A673 (cell line): ENCODE measurements at places on chromosomes 2 and 18. TPM values are rescaled to one million over a fixed set of nuclear protein-coding genes. Genes with fewer than 3 reads are reported as not detected.
A peak's percentile ranks its signal among the peaks of the same experiment; 100 is the strongest.

CENPA gene
- 59.2 and 66.3 TPM in 2 replicates for total RNA-seq

- peak; percentile 37 for DNase-seq
Observed at GRCh38 chr2:139000131-139000785, 220.1 kb upstream of the NXPH2 start.

LONRF2 gene
- total RNA-seq: 3.5 and 3.8 TPM in 2 replicates

MSTN gene
- total RNA-seq: not detected in 2 replicates

GRCh38 chr18:35817604-35818352 lies 154.7 kb upstream of the RMP24 start:
- no peak for DNase-seq

DNA sequence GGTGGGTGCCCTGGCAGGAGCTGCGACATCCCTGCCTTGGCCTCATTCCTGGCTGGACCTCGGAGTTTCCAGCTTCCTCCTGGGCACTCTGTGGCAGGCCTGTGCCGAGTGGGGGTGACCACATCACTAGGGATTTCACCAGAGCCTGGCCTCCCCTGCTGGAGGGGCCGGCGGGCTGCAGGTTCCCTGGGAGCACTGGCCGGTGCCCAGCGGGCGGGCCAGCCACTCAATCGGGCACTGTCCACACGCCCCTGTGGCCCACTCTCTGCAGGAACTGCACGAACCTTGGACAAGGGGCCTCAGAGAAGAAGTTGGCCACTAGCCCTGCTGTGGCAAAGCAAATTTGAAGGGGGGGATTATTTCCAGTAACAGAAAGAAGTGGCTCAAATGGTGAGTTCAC lies 110.7 kb upstream of the APCDD1 start:
- DNase-seq: no peak

GCKR gene
- not detected in 2 replicates for total RNA-seq

KCNF1 gene
- 0.32 and 0.70 TPM in 2 replicates for total RNA-seq

LYPD6B gene
- total RNA-seq: not detected in 2 replicates

DNA sequence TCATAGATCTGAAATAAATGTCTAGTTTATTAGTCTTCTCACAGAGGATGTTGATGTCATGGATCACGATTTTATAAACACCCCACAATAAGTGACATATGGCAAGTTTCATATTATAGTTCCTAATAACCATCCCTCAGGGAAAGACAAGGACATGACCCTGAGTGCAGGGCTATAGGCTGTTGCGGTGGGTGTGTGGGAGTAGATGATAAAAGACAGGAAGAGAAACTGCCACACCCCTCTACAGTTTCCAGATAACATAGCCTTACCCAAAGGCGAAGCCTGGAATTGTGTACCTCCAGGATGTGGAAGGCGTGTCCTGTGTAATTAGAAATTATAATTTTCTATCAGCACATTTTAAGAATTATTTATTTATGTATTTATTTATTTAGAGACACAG lies 2.4 kb upstream of the NEDD4L start:
- DNase-seq: peak; percentile 57
